Left renal pelvis (tissue), 4 donors: ENCODE measurements at places on chromosomes 5 and 9. TPM values are rescaled to one million over a fixed set of nuclear protein-coding genes. Genes with fewer than 3 reads are reported as not detected.
A peak's percentile ranks its signal among the peaks of the same experiment; 100 is the strongest.

DNA sequence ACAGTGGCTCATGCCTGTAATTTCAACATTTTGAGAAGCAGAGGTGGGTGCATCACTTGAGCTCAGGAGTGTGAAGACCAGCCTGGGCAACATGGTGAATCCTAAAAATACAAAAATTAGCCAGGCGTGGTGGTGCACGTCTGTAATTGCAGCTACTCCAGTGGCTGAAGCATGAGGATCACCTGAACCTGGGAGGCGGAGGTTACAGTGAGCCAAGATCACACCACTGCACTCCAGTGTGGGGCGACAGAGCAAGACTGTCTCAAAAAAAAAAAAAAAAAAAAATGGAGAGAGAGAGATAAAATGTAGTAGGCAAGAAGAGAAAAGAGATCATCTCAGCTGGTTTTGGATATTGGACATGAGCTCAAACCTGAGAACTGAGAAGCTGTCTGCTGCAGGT lies 23.7 kb upstream of the ZCCHC7 start:
- DNase-seq, result no peak

GRCh38 chr5:96924016-96924443 lies 11.8 kb upstream of the LNPEP start:
- DNase-seq, result no peak

- DNase-seq, result no peak
Observed at GRCh38 chr5:133421394-133421793, 190.9 kb downstream of the FSTL4 start.

DNA sequence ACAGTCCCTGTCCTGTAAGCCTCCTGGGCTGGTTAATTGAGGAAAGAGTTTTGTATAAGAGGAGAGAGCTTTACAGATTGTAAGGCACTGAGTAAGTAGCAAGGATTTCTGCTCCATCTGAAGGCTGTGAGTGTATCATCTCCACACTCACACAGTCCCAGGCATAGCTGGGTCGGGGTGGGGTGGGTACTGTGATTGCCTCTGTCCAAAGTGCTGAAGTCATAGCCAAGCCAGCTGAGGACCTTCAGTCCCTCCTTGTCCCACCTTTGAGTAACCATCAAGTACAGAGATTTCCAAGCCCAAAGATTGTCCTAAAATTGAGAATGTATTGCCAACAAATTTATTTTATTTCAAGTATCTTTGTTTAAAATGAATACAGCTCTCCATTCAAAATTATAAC lies 5.5 kb upstream of the DNAJB5 start:
- no peak for DNase-seq

DNA sequence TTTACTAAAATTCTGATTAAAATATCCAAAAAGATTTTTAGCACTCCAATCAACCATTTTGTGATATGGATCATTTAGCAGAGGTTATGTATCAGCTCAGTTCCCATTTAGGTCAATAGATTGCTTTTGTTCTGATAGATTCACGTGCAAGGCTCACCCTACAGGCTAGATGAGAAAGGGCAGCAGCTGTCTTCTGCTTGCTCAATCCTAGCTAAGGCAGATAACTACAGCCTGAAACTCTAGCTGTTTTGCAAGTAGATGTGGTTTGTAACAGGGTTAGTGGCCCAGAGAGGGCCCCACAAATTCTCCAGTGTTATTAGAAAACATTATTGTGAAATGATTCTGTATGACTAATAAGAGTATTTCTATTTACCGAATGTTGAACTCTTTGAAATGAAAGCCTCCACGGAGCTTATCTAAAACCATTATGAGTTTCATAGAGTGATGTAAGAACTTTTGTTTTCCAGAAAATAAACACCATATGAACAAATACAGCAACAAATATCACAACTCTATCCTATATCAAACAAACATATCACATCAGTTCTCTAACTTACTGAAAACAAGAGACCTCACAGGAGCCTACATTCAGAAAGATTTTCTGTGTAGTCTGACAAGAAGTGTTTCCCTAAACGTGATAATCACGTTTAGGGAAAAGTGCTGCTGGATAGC lies 841.9 kb upstream of the ACO1 start:
- no peak for DNase-seq

DNA sequence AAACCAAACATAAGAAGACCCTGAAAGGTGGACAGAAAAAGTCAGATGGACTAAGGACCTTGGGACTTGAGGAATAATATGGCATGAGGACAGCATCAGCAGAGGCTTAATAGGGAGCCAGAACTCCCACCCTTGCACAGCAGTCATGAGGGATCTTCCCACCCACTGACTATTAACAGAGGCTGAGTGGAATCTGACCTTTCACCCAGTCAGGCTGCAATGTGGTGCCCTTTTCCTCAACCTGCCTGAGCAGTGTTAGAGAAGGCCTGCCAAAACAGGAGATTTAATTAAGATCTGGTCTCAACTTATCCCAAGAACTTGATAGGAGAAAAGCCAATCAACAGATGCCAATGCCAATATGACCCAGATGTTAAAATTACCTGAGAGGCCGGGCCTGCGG lies 481.9 kb downstream of the KDM4C start:
- DNase-seq, result no peak

DNA sequence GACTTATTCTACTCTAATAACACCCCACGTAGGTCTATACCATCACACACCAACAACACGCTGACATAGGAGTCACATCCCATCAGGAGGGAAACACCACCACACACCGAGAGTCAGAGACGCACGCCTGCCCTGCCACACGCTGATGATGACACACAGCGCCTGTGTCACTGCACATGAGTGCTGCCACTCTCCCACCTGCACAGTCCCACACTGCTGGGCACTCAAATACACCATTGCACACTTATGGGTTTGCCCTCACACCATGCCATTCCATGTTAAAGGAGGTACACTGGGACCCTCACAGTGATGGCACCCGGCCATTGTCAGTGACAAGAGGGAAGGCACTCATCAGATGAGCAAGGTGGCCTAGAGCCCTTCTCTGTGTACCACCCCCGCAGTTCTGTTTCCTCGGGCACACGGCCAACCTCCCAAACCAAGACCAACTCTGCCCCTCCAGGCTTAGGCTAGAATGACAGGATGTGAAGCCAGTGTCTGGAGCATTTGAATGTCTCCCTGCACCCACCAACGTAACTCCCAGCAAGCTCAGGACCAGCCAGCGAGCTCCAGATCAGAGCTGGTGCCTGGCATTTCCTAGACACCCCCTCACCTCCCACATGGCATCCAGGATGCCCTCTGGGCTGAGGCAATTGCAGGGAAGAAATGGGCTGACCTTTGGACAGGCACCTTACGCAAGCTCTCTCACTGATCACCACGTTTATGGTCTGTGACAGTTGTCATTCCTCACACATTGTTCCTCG lies 3.6 kb upstream of the CPLX2 start:
- no peak for DNase-seq

DNA sequence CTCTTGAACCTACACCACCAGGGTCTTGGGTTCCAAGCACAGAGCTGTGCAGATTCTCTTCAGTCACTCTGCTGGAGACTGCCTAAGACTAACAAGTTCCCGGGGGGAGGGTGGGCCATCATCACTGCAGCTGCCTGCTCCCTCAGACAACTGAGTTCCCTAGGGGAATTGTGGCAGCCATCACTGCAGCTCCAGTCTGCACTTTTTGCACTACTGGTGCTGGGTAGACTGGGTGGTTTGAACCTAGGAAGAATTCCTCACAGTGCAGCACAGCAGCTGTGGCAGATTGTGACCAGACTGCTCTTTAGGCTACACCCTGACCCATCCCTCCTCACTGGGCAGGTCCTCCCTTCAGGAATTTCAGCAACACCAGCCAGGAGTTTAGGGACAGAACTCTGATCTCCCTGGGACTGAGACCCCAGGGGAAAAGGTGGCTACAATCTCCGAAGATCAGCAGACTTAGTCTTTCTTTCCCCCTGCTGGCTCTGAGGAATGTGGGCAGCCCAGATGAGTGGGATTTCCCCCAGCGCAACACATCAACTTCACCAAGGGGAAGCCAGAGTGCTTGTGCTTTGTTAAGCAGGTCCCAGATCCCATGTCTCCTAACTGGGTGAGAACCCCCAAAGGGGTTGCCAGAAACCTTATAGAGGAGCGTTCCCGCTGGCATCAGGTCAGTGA lies 30.9 kb upstream of the RGMB start:
- DNase-seq, result no peak

- no peak for DNase-seq
Observed at GRCh38 chr5:179765400-179765799, 28.4 kb upstream of the LTC4S start.

GRCh38 chr5:68134033-68134668 lies 81.4 kb upstream of the PIK3R1 start:
- DNase-seq, result no peak

DNA sequence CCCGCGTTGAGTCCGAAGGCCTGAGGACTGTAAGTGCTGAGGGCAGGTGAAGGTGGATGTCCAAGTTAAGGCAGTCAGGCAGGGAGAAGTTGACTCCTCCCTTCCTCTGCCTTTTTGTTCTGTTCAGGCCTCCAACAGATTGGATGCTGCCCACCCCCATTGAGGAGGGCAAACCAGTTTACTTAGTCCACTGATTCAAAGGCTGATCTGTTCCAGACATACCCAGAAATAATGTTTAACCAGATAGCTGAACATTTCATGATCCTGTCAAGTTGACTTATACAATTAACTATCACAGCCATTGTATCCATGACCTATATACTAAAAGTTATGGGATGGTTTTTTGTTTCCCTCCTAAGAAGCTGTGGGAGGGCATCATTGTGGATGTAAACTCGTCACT lies 8.3 kb upstream of the TEX48 start:
- no peak for DNase-seq

GRCh38 chr9:109346904-109347303 lies 26.0 kb upstream of the EPB41L4B start:
- no peak for DNase-seq

- DNase-seq, result no peak
Observed at GRCh38 chr9:100352201-100352726, 478 bp downstream of the TEX10 start.

- DNase-seq, result no peak
Observed at GRCh38 chr9:37776328-37776727, 8.5 kb downstream of the EXOSC3 start.

GRCh38 chr5:159782197-159782994 lies 133.9 kb upstream of the ADRA1B start:
- DNase-seq, result no peak

- no peak for DNase-seq
Observed at GRCh38 chr9:34589636-34590380, at the start of gene CNTFR. Gene CNTFR (minus strand): TSS chr9:34589724. CDS start chr9:34568981, 20,743 bp downstream.

- DNase-seq, result no peak
Observed at GRCh38 chr5:54294097-54294667, 16.2 kb downstream of the ARL15 start.

- no peak for DNase-seq
Observed at GRCh38 chr9:36433386-36433785, 33.3 kb upstream of the RNF38 start.

DNA sequence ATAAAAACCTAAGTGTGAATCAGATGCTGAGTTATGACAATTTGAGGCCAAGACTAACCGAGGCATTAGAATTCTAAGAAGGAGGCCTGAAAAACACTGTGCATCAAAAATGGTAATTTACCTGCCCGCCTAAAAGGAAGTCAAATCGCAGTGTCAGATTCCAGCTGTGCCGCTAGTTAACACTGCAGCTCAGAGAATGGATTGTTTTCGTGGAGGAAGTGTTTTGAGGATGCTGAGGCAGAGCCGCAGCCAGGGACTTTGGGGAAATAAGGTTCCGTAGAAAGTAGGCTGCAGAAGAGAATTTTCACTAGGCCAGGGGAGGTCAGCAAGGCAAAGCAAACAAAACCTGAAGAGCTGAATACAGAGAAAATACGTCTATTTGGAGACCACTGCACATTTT lies 226.4 kb upstream of the ISL1 start:
- no peak for DNase-seq

DNA sequence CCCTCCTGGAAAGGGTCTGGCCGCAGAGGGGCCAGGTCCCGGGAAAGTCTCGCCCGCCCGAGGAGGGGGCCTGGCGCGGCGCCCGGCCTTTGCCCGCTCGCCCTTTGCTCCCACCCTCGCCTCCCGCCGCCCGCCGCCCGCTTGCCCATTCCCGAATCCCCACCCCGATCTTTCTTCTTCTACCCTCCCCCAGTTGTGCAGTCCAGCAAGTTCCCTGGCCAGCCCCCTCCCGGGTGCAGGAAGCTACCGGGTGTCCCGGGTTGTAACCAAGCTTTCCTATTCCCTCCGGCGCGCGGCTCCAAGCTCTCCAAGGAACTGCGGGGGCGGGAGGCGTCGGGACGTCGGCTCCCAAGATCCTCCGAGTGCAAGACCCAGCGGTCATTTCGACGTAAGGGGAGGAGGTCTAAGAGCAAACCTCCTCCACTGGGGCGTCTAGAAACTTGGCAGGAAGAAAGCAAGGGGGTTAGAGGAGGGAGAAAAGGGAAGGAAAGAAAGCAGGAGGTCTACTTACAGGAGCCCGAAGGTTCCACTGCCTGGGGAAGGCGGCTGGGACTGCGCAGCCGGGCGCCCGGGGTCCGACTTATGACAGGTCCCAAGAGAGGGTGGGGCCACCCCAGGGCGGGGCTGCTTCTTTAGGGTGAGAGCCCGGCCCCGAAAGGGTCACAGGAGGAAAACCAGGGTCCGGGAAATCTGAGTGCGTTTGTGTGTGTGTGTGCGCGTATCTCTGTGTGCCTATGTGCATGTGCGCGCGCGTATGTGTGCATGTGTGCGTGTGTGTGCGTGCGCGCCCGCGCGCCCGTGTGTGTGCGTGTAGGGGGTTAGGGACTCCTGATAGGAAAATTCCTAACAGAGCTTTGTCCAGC lies at the start of gene PTGR1:
TSS of gene PTGR1 (minus strand) at position 556 of the 863 bp plus-strand sequence. CDS start 2,225 bp downstream, outside the sequence.
- peak; percentile 80 for DNase-seq

DNA sequence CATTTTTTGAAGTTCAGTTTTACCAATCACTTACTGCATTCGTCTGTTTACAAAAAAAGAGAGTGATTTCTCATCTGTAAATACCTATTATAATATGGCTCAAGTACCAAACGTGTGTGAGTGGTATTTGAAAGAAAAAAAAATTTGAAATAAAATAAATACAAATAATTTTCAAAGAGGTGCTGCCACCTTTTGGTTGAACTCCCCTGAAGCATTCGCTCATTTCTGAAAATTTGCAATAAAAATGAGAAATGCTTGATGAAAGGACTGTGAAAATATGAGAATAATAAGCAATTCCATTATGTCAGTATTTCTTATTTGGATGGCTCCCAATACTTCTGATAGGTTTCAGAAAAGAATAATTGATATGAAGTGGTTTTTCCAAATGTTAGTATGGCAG lies 409.9 kb downstream of the CTNND2 start:
- DNase-seq, result no peak

- DNase-seq, result no peak
Observed at GRCh38 chr5:75243100-75243499, 6.4 kb upstream of the ANKRD31 start.

- no peak for DNase-seq
Observed at GRCh38 chr5:169993485-169993790, 13.1 kb upstream of the INSYN2B start.

GRCh38 chr5:147170603-147171002 lies 64.2 kb upstream of the STK32A start:
- DNase-seq, result no peak

- peak; percentile 20 for DNase-seq
Observed at GRCh38 chr5:103259705-103260355, 1.3 kb downstream of the MACIR start.

- no peak for DNase-seq
Observed at GRCh38 chr5:142432961-142433360, 108.1 kb upstream of the SPRY4 start.

The DDX41 gene
- polyA plus RNA-seq, result 105 TPM

The NMUR2 gene
- 0.94 TPM for polyA plus RNA-seq

The PPP2R2B gene
- polyA plus RNA-seq, result 15.1 TPM

The AHRR gene
- polyA plus RNA-seq, result 3.0 TPM

The NUTM2G gene
- 0.37 TPM for polyA plus RNA-seq

The MYMK gene
- polyA plus RNA-seq, result not detected

The STARD4 gene
- 29.4 TPM for polyA plus RNA-seq

The IGFBPL1 gene
- 0.90 TPM for polyA plus RNA-seq

The OCLN gene
- polyA plus RNA-seq, result 44.1 TPM

The TMEM8B gene
- 31.9 TPM for polyA plus RNA-seq

The ZNF484 gene
- 10.9 TPM for polyA plus RNA-seq

The HBEGF gene
- 11.4 TPM for polyA plus RNA-seq

The GNA14 gene
- polyA plus RNA-seq, result 14.8 TPM
